ENCODE measurements at places on chromosomes 3 and 15. TPM values are rescaled to one million over a fixed set of nuclear protein-coding genes. Genes with fewer than 3 reads are reported as not detected.
A peak's percentile ranks its signal among the peaks of the same experiment; 100 is the strongest.

The LACTB gene
- 23.2 TPM for total RNA-seq

GRCh38 chr15:56934269-56934668 lies 15.8 kb downstream of the TCF12 start:
- DNase-seq, result no peak

The PGBD4 gene
- total RNA-seq, result 3.4 TPM

- no peak for DNase-seq
Measured at GRCh38 chr3:155179966-155180757, 100.0 kb downstream of the MME start.

DNA sequence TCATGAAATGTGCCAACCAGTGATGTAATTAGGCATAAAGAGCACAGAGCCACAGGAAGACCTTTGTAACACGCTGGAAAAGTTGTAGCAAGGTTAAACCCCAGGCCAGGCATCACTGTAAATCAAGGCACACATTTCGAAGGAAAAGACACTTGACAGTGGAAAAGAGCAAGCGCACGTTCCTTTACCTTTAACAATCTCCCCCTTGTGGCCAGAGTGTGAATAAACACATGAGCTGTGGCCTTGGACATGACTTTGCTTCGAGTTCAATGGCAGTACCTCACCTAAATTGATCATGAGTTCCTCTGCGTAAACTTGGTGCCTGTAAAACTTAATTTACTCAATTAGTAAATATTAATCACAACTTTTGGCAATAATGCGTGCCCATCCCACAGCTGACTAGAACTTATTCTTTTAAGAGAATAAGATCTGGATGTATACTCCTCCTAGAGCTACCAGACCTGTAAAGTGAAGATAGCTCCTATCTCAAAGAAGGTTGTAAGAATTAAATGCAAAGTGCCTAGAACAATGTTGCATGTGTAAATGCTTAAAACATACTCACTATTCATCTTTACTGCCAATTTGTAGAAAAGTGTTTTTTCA lies 757.0 kb upstream of the NECTIN3 start:
- no peak for DNase-seq

The COL7A1 gene
- total RNA-seq, result 3.2 TPM

The CACNA2D3 gene
- total RNA-seq, result not detected

The NEK10 gene
- 0.34 TPM for total RNA-seq

DNA sequence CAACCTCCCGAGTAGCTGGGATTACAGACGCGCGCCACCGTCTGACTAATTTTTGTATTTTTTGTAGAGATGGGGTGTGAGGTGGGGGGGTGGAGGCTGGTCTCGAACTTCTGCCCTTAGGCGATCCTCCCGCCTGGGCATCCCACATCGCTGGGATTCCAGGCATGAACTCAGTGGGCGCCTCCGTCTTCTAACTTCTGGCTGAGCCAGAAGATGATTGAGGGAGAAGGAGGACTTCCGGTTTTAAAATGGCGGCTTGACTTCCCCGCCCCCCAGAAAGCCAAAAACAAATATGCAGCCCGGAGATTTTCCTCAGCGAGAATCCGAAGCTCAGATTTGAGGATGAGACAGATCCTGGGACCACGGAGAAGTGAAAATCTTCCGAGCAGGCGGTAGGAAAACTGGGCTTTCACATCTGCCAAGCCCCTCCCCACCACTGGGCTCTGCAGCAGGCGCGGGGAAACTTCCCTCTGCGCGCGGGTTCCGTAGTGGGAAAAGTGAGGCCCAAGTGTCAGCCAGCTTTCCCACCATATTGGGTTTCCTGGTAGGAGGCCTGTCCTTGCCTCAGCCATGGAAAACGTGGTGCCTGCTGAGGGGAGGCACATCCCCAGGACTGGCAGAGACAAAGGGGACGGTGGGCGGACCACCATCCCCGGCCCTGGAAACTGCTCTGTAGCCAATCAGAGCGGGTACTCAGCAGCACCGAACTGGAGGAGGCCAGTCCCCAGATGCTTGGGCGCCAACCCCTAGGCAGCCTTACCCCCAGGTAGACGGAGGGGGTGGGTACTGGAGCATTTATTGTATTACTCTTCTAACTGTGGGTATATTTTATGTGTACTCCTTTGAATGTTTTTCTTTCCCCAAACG lies 17.3 kb downstream of the CHST14 start:
- no peak for DNase-seq

DNA sequence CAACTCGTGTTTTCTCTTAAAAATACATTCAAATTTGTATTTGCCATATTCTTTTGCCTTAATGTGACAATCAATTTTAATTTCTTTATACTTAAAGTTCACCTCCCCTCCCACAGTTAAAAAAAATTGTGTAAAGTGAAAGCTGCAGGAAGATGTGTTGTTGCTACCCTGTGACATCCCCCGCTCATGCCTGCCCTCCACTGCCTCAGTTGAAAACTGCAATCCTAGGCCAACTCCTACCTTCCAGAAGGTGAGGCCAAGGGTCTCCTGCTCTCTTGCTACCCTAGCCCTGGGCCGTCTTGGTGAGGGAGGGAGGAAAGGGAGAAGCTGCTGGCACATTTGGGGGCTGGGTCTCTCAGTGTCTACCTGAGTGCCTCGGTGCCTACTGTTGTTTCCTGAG lies 57.0 kb upstream of the CMTM7 start:
- DNase-seq, result no peak

DNA sequence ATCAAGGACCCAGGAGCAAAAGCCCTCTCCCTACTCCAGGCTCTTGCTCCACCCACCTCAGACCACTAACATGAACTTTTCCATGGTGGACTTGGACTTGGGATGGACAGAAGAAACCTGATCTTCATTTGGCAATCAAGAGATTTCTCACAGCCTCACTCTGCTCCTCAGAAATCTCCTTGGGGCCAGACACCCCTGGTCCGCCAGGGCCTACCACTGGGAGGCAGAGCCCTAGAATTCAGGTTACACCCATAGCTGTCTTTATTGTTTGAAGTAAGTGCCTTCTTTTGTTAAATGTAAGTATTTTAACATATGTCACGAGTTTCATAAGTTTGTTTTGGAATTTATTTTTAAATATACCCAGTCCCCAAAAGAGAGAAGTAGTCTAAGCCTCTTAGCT lies 13.2 kb downstream of the SHF start:
- no peak for DNase-seq

DNA sequence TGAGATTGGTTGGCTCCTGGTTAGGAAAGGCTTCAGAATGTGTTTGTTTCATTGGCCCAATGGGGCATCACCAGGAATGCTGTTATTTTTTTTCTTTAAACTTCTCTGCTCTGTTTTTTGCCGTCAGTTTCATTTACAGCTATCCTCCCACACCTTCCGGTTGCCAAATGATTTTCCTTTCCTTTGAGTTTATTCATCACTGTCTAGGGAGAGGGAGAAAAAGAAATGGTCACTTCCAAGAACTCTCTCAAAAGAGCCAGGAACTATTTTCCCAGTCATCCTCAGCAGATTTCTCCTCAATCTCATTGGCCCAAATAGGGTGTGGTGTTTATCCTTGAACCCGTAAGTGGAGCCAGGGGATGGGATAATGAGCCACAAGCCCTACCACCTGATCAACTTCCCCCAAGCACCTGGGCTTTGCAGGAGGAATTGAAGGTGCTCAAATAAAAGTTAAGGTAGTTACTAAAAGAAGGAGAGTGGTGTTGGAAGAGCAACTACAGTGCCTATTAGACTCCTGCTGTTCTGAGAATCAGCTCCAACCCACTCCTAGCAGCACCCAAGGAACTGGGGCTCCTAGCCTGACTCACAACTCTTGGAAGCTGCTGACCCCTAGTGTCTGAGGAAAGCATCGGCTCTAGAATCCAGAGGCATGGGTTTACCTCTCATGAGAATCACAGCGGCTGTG lies 183.8 kb upstream of the IL12A start:
- no peak for DNase-seq

The GPR149 gene
- total RNA-seq, result not detected

GRCh38 chr3:143121241-143122088 lies 1.9 kb downstream of the CHST2 start:
- DNase-seq, result peak; percentile 70

DNA sequence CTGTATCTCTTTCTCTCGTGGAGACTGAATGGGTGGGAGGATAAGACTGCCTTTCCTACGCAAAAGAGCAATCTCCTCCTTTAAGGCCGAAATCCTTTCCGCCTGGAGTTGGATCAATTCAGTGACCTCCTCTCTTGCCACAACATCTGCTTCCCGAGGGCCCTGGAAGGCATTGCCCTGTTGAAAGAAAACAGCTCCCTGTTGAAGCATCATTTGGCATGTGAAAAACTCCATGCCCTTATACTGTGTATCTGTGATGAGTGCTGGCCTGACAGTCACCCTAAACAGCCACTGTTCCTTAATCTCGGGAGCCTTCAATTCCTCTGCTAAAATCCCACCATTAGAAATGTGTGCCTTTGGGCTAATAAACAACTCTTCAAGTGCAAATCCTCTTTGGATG lies 80.2 kb downstream of the BOC start:
- no peak for DNase-seq

- DNase-seq, result no peak
Measured at GRCh38 chr3:139288266-139288821, 55.5 kb upstream of the MRPS22 start.

The IL12A gene
- total RNA-seq, result not detected

DNA sequence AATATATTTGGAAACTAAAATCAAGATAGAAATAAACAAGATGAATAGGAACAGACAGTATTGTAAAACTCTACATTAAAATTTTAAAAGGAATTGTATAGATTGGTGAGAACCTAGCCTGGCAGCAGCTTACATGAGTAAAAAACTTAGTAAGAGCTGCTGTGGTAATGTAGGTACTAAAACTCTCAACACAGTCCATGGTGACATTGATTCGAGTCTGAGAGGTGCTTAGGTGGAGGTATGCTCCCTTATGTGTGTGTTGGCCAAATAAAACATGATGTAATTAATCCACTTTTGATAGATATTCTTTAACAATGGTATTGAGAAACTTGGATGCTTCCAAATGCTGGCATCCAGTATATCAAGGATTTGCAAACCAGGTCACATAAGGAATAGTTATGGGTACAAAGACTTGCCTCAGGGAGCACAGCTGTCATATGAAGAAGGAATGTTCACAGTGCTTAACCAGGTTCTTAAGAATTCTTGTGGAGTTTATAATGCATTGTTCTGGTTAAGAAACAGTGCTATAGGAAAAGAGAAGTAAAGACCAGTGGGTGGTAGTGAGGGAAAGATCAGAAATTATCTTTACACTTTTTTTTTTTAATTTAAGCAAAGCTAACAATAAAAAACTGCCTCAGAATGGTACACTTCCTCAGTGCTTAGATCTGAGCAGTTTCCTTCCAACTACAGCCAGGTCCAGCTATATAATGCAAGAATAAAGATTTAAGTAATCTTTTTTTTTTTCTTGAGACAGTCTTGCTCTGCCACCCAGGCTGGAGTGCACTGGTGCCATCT lies 24.6 kb upstream of the IL20RB start:
- no peak for DNase-seq

DNA sequence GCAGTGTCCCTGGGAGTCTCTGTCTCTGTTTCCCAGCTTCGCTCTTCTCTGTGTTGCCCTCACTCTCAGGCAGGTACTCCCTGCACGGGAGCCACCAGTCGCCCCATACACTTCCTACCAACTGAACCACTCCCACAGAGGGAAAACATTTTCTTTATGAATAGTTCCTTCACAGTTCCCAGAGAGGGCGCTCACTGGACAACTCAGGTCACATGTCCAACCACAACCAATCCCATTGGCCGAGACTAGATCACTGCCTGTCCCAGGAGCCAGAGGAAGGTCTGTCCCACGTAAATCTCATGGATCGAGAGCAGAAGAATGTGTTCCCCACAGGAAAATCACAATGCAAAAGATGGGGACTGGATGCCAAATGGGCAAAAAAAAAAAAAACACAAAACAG lies 26.1 kb downstream of the GRK7 start:
- DNase-seq, result no peak

- no peak for DNase-seq
Measured at GRCh38 chr15:56699743-56700142, 33.6 kb downstream of the ZNF280D start.

DNA sequence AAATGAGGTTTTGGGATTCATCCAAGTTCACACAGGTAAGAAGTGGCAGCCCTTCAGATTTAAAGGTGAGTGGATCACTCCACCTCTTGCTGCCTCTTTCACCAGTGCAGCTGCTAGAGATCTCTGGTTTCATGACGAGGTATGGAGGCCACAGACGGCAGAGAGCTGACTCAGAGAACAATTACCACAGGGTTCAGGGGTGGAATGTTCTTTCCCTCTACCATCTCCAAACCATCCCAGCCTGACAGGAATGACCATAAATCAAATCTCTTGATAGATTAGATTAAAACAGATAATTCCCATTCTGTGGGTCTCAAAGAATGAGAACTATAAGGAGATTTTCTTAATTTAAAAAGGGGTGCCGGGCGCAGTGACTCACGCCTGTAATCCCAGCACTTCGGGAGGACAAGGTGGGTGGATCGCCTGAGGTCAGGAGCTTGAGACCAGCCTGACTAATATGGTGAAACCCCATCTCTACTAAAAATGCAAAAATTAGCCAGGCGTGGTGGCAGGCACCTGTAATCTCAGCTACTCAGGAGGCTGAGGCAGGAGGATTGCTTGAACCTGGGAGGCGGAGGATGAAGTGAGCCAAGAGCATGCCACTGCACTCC lies 174.2 kb upstream of the ATP11B start:
- DNase-seq, result no peak

DNA sequence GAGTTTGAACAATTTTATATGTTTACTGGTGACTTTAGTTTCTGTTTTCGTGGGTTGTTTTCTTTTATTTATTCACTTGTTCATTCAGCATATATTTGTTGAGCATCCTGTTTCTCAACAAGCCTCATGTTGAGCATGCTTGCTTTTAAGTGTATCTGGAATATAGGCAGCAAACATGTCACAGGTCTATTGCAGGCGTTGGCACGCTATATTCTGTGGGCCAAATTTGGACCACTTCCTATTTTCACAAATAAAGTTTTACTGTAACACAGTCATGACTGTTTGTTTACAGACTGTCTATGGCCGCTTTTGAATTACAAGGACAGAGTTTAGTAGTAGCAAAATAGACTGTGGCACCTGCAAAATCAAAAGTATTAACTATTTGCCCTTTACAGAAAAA lies 89.6 kb downstream of the THRB start:
- no peak for DNase-seq

GRCh38 chr3:134073583-134073945 lies 43.8 kb upstream of the SLCO2A1 start:
- no peak for DNase-seq

GRCh38 chr3:124424396-124424795 lies 305.9 kb upstream of the UMPS start:
- no peak for DNase-seq

DNA sequence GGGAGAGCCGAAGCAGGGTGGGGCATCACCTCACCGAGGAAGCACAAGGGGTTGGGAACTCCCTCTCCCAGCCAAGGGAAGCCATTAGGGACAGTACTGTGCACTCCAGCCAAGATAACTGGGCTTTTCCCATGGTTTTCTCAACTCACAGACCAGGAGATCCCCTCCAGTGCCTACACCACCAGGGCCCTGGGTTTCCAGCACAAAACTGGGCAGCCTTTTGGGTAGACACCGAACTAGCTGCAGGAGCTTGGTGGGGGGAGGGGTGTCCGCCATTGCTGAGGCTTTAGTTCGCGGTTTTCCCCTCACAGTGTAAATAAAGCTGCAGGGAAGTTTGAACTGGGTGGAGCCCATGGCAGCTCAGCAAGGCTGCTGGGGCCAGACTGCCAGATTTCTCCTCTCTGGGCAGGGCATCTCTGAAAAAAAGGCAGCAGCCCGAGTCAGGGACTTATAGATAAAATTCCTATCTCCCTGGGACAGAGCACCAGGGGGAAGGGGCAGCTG lies 129.6 kb upstream of the LMCD1 start:
- no peak for DNase-seq

The EPHB3 gene
- 0.19 TPM for total RNA-seq

All from activated naive CD4-positive, alpha-beta T cell treated with anti-CD3 and anti-CD28 coated beads, Interleukin-2, amount 50 U/mL, for 72 hours (primary cell).